ENCODE measurements at places on chromosomes 12 and 14.

- no peak for DNase-seq
Measured at GRCh38 chr12:113936460-113936859, 29.7 kb downstream of the RBM19 start.

DNA sequence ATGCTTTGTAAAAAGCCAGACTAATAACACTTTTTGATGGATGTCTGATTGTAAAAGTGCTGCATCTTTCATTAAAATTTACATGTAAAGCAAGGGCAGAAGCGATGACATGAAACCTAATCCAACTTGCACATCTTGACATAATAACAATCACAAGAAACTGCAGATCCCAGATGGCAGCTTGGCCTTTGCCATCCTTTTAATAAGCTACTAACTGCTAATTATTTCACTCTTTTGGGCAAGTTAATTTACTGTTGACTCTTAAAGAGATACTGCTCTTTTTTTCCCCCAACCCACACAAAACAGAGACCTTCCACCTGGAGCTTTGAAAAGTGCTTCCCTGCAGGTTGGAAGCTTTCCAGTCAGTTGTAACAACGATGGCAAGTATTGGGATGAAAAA lies 137.5 kb downstream of the NRXN3 start:
- no peak for DNase-seq

DNA sequence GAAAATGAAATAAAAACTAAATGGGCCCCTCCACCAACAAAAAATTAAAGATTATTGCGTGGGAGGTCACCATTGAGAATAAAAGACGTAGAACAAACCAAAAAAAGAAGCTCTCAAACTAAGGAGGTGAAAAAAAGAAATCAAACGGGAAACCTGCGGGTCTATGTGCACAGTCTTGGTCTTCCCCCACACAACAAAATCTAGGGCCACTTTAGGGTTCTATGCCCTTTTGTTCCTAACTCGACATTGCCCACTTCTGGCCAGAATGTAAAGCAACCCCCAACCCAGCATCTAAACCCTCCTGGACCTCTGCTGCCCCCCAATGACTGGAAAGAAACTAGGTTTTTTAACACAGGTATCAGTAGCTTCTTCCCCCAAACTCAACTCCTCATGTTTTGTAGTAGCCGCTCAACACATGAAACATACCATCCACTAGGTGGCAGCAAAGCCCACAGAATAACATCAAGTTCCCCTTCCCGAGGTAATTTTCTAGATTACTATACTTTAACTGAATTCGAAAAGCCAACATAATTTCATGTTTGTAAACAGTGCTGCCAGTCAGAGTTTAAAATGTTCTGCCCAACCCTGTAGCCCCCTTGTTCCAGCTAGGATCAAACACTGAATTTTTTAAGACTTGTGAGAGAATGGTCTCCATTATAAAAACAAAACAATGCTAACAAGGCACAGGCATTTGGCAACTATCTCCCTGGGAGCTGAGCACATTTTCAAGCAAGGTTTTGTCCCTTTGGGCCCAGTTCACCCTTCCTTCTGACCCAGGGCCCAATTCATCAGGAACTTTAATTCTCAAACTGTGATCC lies 18.7 kb downstream of the DAD1 start:
- no peak for DNase-seq

DNA sequence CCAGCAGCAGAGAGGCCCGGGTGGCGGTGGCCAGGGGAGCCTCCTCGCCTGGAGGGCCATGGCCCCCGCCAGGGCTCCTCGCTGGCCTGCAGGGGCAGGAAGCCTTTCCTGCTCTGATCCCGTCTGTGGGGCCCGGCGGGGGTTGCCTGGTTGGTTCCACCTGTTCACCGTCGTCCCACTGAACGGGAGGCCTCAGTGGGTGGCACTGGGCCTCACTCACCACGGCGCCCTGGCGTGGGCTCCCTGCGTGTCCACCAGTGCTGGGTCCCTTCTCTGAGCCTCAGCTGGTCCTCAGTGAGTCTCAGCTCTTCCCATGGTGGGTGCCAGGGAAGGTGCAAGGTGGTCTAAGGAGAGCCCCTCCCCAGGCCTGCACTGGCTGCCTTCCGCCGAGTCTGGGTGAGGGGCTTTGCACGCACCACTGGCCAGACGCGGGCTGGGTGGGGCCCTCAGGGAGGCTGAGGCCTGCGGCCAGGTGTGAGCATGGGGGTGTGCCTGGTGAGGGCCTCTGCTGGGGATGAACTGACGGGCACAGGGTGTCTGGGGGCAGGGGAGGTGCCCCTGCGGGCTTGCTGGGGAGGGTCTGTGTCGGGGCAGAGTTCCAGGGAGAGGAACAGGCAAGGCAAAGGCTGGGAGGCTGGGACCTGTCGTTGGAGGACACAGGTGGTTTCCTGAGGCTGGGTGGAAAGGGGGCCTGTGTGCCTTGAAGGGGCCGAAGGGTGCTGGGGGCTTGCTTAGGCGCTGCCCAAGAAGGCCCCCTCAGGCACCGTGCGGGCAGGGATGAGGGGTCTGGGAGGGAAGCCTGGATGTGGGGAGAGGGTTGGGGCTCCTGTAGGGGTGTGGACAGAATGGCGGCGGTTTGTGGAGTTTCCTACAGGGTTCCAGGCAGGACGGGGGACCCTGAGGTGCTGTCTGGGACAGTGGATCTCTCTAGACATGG lies 339.8 kb downstream of the TMEM121 start:
- DNase-seq = no peak

GRCh38 chr12:5453466-5453865 lies 21.6 kb downstream of the NTF3 start:
- no peak for DNase-seq

GRCh38 chr12:66739940-66740651 lies 61.2 kb upstream of the GRIP1 start:
- no peak for DNase-seq

DNA sequence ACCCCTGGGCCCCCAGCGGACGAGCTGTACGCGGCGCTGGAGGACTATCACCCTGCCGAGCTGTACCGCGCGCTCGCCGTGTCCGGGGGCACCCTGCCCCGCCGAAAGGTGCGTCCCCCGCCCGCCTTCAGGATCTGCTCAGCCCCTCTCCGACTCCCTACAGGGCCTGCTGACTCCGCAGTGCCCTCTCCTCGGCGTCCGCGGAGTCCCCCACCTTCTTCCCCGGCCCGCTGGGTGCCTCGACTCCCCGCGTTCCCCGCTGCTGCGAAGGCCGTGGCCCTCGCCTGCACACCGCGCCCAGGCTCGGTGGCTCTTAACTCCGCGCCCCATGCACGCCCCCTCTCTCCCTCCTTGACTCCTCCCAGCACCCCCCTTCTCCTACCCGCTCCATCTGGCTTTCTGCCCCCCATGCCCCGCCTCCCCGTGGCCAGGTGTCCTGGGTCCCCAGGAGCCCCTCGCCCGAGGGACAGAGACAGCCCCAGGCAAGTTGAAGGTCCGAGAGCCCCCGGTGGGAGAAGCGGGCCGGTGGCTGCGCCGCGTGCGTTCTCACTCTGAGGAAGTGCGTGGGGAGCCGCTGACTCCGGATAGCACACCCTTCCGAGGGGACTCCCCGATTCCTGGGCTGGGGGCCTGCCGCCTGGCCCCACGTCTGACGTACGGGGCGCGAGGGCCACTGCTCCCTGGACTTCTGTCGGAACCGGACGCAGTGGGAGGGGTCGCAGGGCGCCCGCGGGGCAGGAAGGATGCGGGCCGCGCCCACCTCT lies 594 bp downstream of the TAMALIN start:
- DNase-seq = no peak

DNA sequence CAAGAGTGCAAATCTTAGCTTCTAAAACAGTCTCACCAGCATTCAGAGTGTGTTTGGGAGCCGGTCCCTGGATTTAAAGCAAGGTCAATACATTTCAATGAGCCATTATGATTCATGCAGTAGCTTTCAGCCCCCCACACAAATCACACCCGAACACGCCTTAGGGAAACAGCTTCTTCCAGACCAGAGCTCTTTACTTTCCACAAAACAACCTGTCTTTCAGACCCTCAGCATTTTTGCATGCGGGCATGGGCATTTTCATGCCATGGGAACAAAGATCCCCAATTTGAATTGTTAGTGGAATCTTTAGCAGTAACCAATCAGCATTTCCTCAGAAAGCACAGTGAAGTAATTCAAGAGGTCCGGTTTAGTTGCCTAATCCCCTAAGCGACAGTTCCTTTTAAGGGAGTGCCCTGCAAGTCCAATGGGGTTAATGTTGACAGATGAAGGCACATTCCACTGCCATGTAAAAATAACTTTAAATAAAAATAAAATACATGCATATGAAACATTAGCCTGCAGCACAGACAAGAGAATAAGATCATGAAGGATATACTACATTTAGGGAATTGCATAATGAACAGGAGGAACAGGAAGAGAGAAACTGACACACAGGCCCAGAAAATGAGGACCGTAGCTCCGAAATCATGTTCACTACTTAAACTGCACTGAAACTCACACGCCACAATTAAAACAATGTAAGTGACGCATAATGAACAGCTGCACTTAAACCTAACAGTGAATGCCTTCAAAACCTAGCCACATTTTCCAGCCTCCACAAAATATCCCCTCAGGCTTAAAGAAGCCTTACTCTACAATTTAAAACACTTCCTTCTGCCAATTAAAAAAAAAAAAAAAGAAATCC lies 4.0 kb downstream of the VPS37B start:
- no peak for DNase-seq

DNA sequence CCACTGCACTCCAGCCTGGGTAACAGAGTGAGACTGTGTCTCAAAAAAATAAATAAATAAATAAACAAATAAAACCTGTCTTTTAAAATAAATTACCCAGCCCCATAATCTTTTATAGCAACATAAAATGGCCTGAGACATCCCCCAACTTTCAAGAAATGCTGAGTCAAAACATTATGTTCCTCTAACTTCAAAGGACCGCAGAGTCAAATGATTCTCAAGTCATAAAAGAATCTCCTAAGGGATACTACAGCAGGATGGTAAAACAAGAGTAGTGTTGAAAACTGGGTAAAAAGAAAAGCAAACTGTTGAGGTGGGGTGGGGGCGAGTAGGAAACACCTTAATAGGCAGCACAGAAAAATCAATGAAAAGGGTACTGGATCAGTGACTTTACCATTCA lies 9.5 kb downstream of the BLTP3B start:
- no peak for DNase-seq

DNA sequence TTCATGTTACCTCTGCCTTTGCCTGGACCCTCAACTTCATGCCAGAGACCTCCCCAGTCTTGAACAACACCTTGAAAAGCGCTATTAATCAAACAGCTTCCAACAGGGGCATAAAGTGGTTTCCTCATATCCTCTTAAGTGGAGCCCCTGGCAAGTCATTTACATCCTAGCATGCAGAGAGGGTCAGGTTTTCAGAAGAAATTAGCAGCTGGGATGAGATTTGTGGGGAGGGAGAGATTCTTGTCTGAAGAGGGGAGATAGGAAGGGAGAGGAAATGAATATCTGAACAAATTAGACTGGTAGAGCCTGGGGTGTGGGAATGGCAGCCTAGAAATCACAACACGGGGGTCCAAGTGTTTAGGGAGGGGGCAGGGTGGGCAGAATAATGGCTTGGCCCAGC lies 45.6 kb downstream of the CALM1 start:
- DNase-seq = no peak

GRCh38 chr14:92492258-92492657 lies 21.3 kb upstream of the RIN3 start:
- no peak for DNase-seq

DNA sequence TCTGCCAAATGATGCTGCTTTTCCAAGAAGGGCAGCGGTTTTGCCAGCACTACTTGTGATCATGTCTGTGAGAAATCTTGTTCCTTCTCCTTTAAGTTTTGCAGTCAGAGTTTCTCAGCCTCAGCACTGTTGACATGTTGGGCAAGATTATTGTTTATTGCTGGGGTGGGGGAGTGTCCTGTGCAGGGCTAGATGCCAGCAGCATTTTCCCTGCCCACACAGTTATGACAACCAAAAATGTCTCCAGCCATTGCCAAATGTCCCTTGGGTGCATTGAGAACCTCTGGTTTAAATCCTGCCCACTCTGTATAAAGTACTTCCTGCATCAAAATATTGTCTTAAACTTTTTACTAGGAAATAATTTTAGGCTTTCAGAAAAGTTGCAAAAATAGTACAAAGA lies 20.0 kb downstream of the TMEM132C start:
- DNase-seq = no peak

- no peak for DNase-seq
Measured at GRCh38 chr12:75478116-75478794, 2.3 kb upstream of the GLIPR1 start.

GRCh38 chr14:55799508-55800095 lies 219.6 kb downstream of the KTN1 start:
- DNase-seq = no peak

DNA sequence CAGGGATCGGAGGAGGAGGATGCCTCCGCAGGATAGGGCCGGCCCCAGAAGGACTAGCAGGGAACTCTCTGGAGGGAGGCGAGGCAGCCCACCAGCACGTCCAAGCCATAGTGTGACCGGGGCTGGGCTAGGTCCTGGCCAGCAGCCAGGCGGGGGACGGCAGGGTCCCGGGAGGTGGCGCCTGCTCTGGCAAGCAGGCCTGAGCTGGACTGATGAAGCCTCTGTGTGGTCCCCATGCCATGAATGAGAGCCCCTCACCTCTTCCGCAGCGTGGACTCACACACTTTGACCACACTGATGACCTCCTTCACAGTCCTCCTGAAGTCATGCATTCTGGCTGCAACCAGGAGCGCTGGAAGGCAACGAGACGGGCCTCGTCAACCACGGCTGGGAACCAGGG lies 19.8 kb upstream of the BTBD6 start:
- DNase-seq = no peak

GRCh38 chr12:132506328-132507160 lies 16.6 kb downstream of the FBRSL1 start:
- no peak for DNase-seq

- DNase-seq = no peak
Measured at GRCh38 chr12:53862831-53863230, 75.8 kb upstream of the HOXC13 start.

GRCh38 chr14:84520711-84521338 lies 1009.1 kb upstream of the FLRT2 start:
- DNase-seq = no peak

GRCh38 chr14:46782281-46782680 lies 130.7 kb upstream of the RPL10L start:
- no peak for DNase-seq

- no peak for DNase-seq
Measured at GRCh38 chr14:54700717-54701116, 133.8 kb downstream of the SAMD4A start.

GRCh38 chr12:66637699-66638301 lies 41.1 kb downstream of the GRIP1 start:
- no peak for DNase-seq

GRCh38 chr12:7091660-7092228 lies 501 bp downstream of the C1R start:
- no peak for DNase-seq

- no peak for DNase-seq
Measured at GRCh38 chr12:8828257-8829124, 6.1 kb downstream of the A2ML1 start.

GRCh38 chr14:55686713-55687112 lies 106.7 kb downstream of the KTN1 start:
- no peak for DNase-seq

- DNase-seq = no peak
Measured at GRCh38 chr12:3671330-3672112, 81.4 kb downstream of the CRACR2A start.

GRCh38 chr12:76018672-76019071 lies 12.9 kb downstream of the PHLDA1 start:
- DNase-seq = no peak

GRCh38 chr12:66144791-66145754 lies 14.5 kb upstream of the LLPH start:
- no peak for DNase-seq

Data from stimulated activated CD4-positive, alpha-beta T cell treated with anti-CD3 and anti-CD28 coated beads, TNF-alpha, amount 100 ng/mL, for 1 hour (primary cell).